CD4-positive, alpha-beta T cell treated with Interleukin-10 for 1 hour (primary cell): ENCODE measurements at places on chromosomes 13 and 19.
A peak's percentile ranks its signal among the peaks of the same experiment; 100 is the strongest.

DNA sequence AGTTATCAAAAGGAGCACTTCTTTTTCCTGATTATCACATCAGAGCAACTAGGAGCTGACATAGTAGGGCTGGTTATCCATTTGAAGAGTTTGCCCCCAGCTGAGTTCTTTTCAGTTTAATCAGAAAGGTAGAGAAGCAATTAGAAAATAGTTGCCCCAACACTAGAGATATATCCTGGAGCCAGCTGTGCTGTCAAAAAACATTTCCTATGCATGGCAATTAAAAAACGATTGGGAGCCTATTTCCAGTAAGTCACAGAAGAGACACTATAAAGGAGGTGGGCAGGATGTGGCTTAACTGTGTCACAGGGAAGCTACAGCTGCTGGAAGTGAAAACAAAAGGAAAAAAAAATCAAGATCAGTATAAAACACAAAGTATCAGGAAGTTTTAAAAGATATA, 155.7 kb upstream of the SLITRK1 start:
- peak; percentile 6 for DNase-seq

GRCh38 chr13:59043016-59043415, 1120.7 kb downstream of the DIAPH3 start:
- DNase-seq, result no peak

DNA sequence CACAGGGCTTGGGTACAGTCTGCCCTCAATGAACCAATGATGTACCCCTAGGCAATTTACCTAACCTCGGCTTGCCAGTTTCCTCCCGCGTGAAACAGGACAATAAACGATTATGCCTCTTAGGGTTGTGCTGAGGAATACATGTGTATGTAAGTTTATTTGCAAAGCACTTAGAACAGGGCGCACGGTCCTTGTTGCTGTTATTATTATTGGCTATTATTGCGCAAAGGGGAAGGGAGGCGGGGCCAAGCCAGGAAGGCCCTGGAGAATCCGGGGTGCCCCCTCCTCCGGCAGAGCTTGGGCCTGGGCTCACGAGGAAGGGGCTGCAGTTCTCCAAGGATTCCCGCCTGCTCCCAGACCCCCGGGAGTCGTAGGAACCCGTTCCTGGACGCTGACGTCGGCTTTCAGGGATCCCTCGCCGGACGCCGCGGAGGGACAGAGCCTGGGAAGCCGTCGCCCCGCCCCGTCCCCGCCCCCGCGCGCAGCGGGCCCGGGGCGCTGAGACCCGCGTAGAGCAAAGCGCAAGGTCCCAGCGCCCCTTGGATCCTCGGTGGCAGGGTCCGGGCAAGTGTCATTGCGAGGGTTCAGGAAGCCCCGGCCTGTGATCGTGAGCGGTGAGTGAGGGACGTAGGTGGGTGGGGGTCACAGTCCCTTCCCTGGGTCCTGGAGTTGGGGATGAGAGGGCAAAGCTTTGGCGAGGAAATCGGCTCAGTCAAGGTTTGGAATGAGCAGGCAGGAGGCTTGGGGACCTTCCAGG, at the start of gene TMEM91:
TSS of gene TMEM91 (plus strand) at position 293 of the 757 bp plus-strand sequence. CDS start 1,777 bp downstream, outside the sequence.
- peak; percentile 29 for DNase-seq

DNA sequence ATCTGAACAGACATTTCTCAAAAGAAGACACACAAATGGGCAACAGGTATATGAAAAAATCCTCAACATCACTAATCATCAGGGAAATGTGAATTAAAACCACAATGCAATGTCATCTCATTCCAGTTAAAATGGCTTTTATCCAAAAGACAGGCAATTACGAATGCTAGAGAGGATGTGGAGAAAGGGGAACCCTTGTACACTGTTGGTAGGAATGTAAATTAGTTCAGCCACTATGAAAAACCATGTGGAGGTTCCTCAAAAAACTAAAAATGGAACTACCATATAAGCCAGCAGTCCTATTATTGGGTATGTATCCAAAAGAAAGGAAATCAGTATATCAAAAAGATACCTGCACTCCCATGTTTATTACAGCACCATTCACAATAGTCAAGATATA, 24.7 kb upstream of the ZC3H13 start:
- no peak for DNase-seq

- DNase-seq, result no peak
Measured at GRCh38 chr13:111288276-111288675, 32.2 kb upstream of the TEX29 start.

- DNase-seq, result peak; percentile 90
Measured at GRCh38 chr19:16566161-16566560, 6.1 kb downstream of the SLC35E1 start.

- peak; percentile 66 for DNase-seq
Measured at GRCh38 chr19:8641908-8642547, 11.6 kb downstream of the NFILZ start.

- DNase-seq, result no peak
Measured at GRCh38 chr13:106762708-106763107, 194.8 kb upstream of the ARGLU1 start.

GRCh38 chr13:32783067-32783466, 196.8 kb downstream of the PDS5B start:
- peak; percentile 29 for DNase-seq

- DNase-seq, result peak; percentile 55
Measured at GRCh38 chr19:3556978-3557460, 367 bp downstream of the MFSD12 start.

- no peak for DNase-seq
Measured at GRCh38 chr19:48544856-48545750, 6.9 kb upstream of the SULT2B1 start.

GRCh38 chr19:1409204-1410005, 2.0 kb downstream of the DAZAP1 start:
- no peak for DNase-seq

DNA sequence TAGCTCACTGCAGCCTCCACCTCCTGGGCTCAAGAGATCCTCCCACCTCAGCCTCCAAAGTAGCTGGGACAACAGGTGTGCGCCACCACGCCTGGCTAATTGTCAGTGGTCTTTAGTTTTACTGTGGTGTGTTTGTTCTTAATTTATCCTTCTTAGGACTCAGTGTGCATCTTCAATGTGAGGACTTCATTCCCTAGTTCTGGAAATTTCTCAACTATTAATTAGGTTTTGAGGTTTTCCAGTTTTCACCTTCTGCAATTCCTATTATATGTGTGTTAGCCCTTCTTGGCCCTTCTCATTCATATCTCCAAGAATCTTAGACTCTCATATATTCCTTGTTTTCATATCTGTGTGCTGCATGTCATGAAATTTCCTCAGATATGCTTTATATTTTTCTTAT, 32.2 kb upstream of the SLC7A10 start:
- no peak for DNase-seq

GRCh38 chr13:27774169-27774568, 18.1 kb upstream of the GSX1 start:
- DNase-seq, result no peak

DNA sequence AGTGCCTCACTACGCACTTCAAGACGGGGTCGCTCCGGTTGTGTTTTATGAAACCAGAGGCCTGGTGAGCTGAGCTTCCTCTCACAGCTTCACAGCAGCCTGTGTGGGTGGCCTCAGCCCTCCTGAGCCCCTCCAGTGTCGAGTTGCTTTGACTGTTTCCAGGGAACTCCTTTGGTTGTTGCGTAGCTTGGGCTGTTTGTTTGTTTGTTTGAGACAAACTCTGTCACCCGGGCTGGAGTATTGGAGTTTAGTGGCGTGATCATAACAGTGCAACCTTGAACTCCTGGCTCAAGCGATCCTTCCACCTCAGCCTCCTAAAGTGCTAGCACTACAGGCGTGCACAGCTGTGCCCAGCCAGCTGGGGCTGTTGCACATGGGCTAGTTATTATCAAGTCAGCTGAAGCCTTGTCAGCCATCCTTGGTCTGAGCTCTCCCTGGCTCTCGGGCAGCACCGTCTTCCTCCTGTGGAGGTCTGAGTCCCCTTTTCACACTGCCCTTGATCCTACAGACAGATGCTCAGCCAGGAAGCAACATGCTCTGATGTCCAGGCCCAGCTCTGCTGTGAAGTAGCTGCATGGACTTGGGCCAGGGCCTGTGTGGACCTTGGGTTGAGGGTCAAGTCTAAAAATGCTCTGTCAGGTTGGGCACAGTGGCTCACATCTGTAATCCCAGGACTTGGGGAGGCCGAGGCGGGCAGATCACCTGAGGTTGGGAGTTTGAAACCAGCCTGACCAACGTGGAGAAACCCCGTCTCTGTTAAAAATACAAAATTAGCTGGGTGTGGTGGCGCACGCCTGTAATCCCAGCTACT, 10.2 kb downstream of the DOT1L start:
- DNase-seq, result no peak

DNA sequence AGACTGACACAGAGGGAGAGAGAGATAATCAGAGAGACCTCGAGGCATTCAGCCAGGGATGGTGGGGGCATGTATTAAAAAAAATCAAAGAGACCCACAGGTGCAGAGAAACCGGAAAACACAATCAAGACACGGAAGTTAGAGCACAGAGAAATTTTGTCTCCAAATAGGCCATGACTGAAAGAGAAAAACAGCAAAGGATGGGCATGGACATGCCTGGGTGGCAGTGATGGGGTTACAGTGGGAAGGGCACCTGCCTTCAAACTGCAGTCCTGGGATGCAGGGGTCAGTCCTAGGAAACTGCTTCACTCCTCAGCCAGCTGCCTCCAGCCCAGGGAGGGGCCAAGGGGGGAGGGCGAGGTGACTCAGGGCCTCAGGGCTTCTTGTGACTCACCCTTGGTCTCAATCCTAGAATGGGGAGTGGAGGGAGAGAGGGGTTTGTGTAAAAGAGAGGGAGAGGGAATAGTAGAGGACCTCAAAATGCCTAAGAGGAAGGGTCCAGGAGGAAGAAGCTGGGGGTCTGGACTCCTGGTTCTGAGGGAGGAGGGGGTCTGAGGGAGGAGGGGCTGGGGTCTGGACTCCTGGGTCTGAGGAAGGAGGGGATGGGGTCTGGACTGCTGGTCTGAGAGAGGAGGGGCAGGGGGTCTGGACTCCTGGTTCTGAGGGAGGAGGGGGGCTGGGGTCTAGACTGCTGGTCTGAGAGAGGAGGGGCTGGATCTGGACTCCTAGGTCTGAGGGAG, 3.6 kb upstream of the KCNN4 start:
- DNase-seq, result peak; percentile 54

- no peak for DNase-seq
Measured at GRCh38 chr13:101489643-101490405, 37.3 kb downstream of the ITGBL1 start.

GRCh38 chr13:33101835-33102234, 85.6 kb downstream of the KL start:
- DNase-seq, result no peak

- no peak for DNase-seq
Measured at GRCh38 chr13:76129305-76130000, 493.3 kb downstream of the LMO7 start.

DNA sequence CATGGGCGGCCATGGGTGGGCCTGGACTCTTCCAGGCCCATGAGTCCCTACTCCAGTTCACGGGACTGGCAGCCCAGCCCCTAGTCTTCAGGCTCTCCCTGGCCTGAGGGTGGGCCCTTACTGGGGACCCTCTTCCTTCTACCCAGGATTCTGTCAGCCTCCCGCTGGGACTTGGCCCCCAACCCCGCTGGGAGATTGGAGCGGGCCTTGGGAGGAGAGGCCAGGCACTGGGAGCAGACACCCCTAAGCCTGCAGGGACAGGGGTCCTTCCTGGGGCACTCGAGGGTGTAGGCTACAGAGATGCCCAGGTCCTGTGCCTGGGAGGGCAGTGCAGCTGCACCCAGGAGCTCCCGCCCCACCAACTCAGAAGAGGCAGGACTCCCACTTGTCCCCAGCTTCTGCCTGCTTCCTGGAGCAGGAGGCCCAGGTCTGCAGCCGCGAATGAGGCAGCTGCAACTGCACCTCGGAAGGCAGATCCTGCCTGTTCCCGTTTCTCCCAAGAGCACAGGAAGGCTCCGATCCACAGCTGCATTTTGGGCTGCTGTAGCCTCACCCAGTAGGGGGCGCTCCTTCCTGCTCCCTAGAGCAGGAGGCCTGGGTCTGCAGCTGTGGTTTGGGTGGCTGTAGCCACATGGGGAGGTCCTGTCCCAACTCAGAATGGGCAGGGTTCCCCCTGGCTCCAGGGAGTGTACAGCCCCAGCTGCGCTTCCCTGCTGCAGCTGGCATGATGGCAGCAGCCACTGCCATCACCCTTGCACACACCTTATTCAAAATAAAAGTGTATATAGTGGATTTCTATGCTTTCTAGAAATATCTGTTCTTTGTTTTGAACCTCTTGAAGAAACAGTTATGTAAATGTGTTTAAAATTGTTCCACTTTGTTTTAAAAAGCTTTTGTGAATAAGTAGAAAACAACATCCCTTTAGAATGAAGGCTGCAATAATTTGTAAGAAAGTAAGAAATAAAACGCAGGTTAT, 46.8 kb downstream of the TEX26 start:
- DNase-seq, result peak; percentile 28

DNA sequence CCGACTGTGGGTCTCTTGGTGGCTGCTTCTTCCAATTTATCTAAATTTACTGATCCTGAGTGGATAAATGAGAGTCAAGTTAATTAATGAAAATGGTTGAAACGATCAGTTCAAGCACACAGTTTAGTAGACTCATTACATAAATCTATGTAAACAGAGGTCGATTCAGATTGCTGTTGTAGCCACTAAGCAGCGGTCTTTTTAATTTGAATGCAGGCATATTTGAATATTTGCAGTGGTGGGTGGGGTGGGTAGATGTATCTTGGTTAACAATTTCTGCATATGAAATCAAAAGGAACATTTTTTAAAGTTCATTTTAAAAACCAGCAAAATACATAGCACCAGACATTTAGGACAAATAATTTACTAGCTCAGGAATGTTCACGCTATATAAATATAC, 325.9 kb downstream of the KLF12 start:
- DNase-seq, result no peak

GRCh38 chr19:37413313-37414084, 42.6 kb downstream of the ZNF527 start:
- DNase-seq, result no peak

GRCh38 chr13:24119626-24120508, 40.7 kb upstream of the SPATA13 start:
- DNase-seq, result no peak

- DNase-seq, result no peak
Measured at GRCh38 chr13:111319998-111320911, at the start of gene TEX29. TSS of gene TEX29 (plus strand) at chr13:111320642. CDS start at chr13:111320891, 249 bp downstream.

GRCh38 chr13:112251930-112252585, 124.1 kb upstream of the SPACA7 start:
- no peak for DNase-seq

GRCh38 chr13:42101821-42102585, 53.6 kb downstream of the DGKH start:
- no peak for DNase-seq

- DNase-seq, result no peak
Measured at GRCh38 chr19:38386971-38387549, 774 bp downstream of the GGN start.

GRCh38 chr19:45764475-45764874, 4.6 kb downstream of the SIX5 start:
- no peak for DNase-seq

- no peak for DNase-seq
Measured at GRCh38 chr19:16115301-16116039, 3.8 kb downstream of the RAB8A start.

DNA sequence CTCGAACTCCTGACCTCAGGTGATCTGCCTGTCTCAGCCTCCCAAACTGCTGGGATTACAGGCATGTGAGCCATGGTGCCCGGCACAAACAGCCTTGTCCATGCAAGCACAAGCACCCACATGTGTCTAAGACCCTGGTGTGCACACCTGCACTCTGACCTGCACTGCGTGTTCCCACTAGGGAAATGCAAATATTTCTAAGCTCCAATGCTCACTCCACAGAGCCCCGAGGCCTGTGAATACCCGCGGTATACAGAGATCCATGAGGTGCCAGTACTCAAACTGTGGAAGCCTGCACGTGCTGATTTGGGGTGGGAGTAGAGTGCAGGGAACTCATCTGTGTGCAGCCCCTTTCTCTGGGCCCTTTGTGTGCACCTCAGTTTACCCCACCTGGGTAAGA, 14.7 kb downstream of the GADD45B start:
- DNase-seq, result no peak
